ENCODE measurements at places on chromosomes 2 and 18.
A peak's percentile ranks its signal among the peaks of the same experiment; 100 is the strongest.

- DNase-seq, result no peak
Measured at GRCh38 chr2:82508702-82509101, 1950.4 kb downstream of the SUCLG1 start.

DNA sequence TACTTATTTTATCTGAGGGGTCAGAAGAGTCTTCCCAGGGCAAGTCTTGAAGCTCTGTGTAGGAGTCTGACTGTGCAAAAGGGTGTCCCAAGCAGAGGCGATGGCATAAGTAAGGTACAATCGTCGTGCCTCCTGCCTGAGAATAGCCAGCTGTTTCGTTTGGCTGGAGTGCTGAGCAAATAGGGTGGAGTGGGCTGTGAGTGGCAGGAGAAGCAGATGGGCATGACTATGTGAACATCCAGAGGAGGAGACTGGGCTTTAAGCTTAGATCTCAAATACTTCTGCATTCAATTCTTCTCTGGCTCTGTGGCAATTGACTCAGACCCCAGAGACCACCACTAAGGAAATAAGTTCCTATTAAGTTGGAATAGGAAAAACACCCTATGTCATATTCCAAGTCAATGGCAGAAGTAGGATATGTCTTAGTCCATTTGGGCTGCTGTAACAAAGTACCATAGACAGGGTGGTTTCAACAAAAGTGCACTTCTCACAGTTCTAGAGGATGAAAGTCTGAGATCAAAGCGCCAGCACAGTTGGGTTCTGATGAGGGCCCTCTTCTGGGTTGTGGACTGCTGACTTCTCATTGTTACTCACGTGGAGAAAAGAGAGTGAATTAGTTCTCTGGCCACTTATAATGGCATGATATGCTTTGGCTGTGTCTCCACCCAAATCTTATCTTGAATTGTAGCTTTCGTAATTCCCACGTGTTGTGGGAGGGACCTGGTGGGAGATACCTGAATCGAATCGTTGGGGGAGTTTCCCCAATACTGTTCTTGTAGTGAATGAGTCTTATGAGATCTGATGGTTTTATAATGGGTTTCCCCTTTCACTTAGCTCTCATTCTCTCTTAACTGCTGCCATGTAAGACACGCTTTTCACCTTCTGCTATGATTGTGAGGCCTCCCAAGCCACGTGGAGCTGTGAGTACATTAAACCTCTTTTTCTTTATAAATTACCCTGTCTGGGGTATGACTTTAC is 120.2 kb downstream of the LPIN1 start:
- DNase-seq, result peak; percentile 36

GRCh38 chr2:16093639-16094529 is 153.5 kb downstream of the MYCN start:
- DNase-seq, result no peak

DNA sequence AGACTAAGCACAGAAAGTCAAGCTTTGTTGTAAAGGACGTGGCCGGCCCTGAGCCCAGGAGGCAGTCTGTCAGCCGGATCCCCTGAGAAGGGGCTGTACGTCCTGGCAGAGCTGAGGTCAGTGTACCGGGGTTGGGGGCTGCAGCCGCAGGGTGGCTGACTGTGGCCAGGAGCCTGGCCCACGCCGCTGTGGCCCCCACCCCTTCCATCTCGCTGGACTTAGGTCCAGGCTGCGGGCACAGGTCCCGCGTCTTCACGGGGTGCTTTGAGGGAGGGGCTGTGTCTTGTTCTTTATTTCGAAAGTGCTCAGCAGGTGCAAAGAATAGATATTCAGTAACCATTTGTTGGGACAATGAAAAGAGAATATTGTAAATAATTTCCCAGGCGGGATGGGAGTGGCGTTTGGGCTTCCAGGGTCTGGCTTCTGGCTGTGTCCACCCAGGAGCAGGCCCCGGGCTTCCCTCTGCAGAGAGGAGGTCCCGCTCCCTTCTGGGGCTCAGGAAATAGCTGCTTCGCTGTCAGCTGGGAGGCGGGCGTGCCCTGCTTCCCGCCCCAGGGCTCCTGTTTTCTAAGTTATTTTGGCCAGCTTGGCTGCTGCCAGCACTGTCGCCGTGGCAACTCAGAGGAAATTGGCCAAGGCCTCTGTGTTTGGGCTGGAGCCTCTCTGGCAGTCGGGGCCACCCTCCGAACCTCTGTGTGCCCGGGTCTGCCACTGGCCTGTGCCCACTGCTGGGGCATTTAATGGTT is 7.4 kb downstream of the NFATC1 start:
- peak; percentile 22 for DNase-seq

GRCh38 chr2:64857581-64858471 is 131.4 kb upstream of the SLC1A4 start:
- DNase-seq, result no peak

GRCh38 chr2:86372641-86373502 is 35.4 kb upstream of the REEP1 start:
- peak; percentile 18 for DNase-seq

DNA sequence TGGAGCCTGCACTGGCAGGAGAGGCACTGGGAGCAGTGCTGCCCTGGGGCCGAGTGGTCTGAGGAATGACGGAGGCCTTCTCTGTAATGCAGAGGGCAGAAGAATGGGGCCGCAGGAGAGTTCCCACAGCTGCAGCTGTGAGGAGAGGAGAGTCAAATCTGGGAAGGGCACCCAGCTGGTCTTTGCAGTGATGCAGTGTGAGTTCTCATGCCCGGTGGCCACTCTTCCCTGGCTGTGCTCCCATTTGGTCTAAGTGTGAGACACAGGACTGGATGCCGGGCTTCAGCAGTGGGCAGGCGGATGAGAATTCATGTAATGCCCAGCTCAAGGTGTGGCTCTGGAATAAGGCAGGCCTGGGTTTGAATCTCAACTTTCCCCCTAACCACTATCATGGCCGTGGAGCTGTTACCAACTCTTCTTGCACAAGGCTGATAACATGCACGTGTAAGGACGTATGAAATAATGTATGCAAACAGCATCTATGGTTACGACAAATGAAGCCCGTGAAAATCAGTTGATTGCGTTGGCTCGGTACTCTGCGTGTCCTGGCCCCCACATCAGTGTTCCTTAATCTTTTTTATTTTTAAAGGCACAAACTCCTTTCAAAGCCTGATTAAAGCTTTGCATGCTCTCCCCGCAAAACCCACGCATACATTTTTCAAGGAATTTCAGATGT is 71.6 kb downstream of the ACKR3 start:
- DNase-seq, result no peak

DNA sequence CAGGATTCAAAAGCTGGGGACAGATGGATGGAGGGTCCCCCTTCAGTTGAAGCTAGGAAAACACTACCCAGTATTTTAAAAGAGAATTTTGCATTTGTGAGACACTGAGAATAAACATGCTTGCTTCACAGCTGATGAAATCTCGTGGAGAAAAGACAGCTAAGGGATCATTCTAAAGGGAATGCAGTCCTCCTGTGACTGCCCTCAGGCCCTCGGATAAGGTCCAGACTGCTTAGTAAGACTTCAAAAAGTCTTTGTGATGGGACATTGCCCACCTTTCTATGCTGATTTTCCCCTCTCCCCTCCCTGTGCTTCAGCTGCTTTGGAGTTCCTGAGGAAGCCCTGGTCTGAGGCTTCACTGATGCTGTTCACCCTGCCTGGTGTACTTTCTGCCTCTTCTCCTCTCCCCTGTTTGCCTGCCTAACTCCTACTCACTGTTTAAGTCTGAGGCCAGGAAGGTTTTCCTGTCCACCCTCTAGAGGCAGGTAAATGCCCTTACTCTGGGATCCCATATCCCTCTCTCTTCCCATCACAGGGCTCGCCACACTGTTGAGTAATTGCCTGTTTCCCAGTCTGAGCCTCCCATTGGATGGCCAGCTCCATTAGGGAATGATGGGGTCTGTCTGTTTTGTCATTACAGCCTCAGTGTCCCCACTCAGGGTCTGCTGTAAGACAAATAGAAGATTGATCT is 26.6 kb downstream of the POLE4 start:
- DNase-seq, result no peak

DNA sequence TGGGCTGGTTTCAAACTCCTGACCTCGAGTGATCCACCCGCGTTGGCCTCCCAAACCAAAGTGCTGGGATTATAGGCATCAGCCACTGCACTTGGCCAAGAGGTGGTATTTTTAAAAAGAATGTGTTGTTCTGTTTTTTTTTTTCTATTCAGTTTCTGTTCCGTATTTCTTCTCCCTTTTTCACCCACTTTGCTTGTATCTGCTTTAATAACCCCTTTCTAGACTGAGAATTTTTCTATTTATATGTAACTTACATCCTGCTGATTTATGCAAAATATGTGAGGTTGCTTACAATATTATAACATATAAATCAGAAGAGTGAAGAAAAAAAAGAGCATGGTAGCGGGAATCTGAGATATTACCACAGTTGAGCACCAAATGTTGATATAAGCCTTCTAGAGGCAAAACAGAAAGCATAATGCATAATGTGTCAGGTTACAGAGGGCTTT is 17.2 kb upstream of the LYPD6B start:
- DNase-seq, result no peak

GRCh38 chr2:72710418-72711152 is 115.2 kb downstream of the EXOC6B start:
- DNase-seq, result no peak

GRCh38 chr18:6056171-6056910 is 161.0 kb upstream of the TMEM200C start:
- no peak for DNase-seq

GRCh38 chr2:135182190-135182589 is 130.1 kb downstream of the RAB3GAP1 start:
- DNase-seq, result no peak

DNA sequence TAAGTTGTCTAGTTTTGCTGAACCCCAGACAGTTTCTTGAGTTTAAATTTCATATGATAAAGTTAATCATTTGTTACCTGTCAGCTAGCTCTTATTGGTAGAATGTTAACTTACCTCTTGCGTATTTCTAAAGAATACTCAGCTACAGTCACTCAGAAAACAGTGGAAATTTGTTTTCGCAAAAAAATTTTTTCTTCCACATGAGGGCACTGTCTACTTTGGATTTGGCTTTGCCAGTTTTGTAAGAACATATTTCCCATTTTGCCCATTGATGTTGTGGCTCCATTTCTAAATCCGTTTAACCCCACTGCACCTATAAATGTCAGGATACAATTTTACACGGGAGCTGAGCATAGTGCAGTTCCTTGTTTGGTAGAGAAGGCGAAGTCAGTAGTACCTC is 19.1 kb upstream of the GCFC2 start:
- DNase-seq, result no peak

GRCh38 chr2:11166476-11166875 is 11.2 kb downstream of the SLC66A3 start:
- DNase-seq, result no peak

DNA sequence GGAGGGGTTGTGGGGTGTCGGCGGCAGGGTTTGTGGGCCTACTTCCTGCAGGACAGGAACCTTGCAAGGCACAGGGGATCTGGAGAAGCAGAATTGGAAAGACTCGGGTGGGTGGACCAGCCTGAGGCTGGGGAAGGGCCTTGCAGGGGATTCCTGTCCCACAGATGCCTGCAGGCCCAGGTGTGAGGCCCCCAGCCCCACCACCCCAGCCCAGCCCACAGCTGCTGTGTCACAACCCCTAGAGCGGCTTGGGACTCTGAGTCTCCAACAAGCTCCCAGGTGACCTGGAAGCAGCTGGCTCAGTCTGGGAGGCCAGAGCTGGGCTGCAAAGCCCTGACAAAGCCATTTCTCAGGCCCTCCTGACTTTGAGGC is 93.1 kb downstream of the ZFP36L2 start:
- DNase-seq, result no peak

GRCh38 chr18:10681581-10682367 is 155.9 kb downstream of the NAPG start:
- no peak for DNase-seq

DNA sequence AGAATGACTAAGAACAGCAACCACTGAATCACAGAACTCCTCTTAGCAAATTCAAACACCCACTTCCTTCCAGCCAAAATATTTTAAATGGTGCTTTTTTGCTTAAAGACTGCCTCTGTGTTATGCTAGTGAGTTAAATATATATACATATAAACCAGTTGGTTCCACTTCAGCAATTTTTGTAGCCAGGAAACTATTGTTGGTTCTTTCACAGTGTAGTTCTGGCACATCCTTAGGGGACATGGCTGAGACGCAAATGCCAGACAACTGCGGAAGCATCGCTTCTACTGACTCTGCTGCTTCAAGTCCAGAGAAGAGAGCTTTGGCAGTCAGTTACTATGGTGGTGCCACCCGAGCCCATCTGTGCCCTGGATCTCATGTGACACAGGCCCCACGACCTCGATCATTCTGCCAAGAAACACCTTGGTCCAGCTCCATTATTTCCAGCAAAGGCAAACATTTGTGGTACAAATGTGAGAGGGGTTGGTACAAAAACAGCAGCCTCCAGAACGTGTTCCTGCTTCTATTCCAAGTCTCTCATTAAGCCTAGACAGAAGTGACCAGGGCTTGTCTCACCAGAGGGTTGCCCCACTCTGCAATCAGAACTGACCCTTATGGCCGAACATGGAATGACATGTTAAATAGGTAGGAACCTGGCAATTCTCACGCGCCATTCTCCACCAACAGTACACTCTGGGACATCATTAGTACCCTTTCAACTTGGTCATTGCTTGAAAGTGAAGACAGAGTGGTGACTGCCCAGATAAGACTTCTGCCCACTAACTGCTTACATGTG is 117.8 kb upstream of the NRP2 start:
- DNase-seq, result no peak

- DNase-seq, result peak; percentile 57
Measured at GRCh38 chr2:65057391-65058052, 1.3 kb downstream of the CEP68 start.

GRCh38 chr18:38494065-38494464 is 928.5 kb upstream of the CELF4 start:
- DNase-seq, result no peak

GRCh38 chr2:200199005-200199404 is 107.5 kb upstream of the SPATS2L start:
- no peak for DNase-seq

DNA sequence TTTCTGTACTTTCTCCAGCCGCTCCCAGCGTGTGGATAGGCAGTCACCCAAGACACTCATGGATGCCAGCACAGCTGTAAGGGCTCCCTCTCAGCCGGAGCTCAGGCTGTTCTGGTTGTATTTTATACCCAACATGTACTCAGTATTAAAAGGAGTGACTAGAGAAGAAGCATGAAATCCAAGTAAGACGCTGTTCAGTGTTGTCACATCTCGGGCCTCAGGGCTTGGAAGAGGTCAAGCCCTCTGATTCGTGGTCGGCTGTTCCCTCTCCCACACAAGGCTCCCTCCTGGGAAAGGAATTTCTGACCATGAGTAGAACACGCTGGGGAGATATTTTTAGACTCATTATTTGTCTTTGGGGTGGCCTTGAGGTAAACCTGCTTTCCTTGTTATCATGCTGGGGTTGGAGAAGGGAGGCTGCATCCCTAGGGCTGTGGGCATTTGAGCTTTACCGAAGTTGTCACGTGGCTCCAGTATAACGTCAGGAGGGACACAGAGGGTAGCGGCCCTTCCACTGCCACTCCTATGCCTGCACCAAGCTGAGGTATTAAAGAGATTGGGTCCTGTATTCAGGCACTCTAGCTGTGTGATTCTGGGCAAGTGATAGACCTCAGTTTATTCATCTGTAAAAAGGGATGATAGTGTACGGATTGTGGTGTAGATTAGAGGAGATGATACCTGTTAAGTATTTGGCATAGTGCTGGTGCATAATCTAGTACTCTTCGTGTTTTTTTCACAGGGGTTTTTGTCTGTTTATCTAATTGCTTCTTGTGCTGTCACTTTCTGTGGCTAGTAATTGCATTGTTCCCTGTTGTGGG is 34.1 kb downstream of the HK2 start:
- DNase-seq, result no peak

Measured in activated CD4-positive, alpha-beta T cell treated with anti-CD3 and anti-CD28 coated beads, Interleukin-2, amount 50 U/mL, for 48 hours (primary cell).